ENCODE measurements at places on chromosomes 12 and 14.

GRCh38 chr14:104237651-104238423 lies 99.5 kb downstream of the KIF26A start:
- no peak for DNase-seq

- no peak for DNase-seq
These were observed 65.8 kb upstream of the COCH start for GRCh38 chr14:30808576-30808975.

DNA sequence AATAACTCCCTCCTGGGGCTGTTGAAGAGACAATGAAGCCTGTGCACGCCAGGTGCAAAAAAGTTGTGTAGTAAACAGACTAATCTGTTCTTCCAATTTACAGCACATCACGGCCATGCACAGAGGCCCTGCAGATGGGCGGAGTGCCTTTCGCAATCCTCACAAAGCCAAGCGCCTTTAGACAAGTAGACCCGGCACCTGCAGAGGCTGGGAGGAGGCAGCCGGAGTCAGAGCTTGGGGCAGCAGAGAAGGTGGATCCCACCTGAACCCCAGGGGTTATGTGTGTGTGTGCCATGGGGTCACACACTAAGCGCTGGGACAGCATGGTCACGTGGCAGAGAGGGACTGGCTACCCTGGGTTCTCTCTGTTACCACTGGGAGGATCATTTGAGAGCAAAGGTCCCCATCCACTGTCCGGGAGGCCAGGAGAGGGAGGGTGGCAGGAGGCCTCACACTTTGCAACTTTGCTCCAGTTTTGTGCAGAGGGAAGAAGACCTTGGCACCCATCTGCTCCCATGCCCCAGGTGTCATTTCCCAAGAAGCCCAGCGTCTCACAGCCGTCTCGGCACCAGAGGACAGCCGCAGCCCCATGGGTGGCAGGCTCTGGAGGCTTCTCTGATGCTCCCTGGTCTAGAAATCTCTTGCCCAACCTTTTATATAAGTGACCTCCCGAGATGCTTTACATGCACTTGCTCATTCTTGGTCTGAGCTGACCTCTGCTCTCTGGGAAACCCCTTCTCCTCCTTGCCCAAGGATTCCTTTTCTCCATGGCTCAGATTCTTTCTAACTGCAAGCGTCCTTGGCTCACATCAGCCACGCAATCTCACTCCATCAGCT lies 80.0 kb upstream of the DICER1 start:
- DNase-seq = no peak

DNA sequence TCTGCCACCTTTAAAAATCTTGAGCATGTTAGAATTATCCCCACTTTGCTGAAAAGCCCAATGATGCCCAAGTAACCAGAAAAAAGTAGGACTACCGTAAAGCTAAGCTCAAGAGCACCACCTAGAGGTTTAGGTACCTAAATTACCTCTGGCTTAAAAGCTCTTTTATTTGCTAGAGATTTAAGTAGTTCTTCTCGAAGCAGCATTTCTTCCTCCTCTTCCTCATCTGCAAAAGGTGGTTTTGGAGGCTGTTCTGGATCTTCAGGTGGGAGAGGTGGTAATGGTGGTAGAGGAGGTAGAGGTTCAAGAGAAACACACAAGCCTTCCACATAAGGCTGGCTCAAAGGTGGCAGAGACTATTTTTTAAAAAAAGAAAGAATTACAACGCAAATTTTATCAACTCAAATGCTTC lies 26.9 kb downstream of the ZFC3H1 start:
- no peak for DNase-seq

DNA sequence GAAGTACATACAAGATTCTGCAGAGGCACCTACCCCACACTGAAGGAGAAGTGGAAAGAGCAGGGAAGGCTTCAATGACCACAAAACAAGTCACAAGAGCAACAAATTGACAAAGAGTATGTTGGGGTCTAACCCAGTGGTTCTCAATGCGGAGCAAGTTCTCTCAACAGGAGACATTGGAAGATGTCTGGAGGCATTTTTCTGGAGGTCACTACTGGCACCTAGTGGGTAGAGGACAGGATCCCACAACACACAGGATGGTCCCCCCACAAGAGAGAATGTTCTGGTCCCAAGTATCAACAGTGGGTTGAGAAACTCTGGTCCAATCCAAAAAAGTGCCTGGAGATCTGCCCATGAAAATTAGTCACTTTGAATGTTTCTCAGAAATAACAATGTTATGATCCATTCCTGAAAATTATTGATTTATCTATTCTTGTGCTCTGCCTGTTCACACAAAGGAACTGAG lies 3.4 kb downstream of the SSH1 start:
- no peak for DNase-seq

DNA sequence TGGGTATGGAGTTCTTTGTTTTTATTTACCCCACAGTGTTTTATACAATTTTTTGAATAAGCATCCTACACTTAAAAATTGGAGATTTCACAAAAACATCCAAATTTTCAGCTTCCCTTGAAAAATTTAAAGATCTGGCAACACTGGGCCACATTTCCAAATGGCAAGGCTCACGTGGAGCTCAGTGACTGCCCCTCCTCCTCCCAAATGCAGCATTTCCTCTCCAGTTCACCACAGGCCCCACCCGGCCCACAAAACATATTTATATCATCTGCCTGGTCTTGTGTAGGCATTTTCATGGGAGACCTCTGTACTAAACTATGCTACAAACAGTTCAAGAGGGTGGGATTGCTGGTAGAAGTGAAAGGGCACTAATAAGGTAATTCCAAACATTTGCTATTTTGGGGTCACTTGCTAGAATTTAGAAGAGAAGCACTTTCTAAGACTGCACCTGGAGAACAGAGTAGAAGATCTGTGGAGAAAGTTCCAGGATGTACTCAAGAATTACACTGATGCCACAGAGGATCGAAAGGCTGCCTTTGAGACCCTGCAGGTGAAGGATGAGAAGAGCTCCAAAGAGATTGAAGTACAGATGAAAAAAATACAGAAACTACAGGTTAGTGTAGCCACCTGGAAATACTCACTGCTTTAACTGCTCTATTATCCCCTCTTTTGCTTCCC lies 7.3 kb downstream of the FKBP11 start:
- peak; percentile 59 for DNase-seq

- no peak for DNase-seq
These were observed 64.1 kb downstream of the SYNE3 start for GRCh38 chr14:95452176-95452892.

DNA sequence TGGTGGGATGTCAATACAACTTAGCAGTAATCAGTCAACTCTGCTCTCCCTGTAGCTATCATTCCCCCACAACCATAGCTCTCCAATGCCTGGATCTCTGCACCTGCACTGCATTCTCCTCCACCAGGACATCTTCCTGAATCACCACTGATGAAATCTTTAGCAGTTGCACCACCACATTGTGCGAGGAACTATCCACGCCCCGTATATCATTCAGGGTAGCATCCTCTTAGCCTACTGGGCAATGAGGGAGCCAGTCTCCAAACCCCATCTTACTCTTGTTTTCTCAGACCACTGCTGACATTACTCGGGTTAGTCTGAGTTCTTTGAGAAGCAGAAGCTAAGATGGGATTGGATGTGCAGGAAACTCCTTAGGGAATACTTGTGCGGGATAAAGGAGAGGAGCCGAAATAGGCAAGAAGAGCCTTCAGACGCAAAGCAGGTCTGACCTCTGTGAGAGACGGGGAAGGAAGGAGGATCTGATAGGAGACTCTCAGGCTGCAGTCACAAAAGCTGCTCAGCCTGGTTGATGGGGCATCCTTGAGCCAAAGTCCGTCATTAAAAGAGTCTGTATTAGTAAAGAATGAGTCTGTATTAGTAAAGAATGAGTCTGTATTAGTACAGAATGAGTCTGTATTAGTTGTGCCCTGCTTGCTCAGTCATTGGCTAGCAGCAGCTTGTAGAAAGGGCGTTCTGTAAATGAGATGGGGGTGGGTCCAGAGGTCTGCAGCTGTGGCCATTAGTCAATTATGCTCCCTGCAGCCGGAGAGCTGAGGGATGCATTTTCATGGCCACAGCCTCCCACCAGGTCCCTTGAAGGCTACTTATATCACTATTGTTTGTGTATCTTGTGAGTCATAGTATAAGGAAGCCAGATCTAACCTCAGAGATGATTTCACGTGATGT lies 49.6 kb upstream of the RASSF3 start:
- no peak for DNase-seq

All from CD4-positive, alpha-beta T cell treated with Interleukin-4 for 1 hour (primary cell).